ENCODE measurements at places on chromosomes 7 and 10.

- DNase-seq, result no peak
These were observed 13.6 kb downstream of the EIF4EBP2 start for GRCh38 chr10:70417568-70417967.

GRCh38 chr7:141014125-141014523, 628 bp downstream of the MRPS33 start:
- no peak for DNase-seq

- no peak for DNase-seq
These were observed 22.5 kb downstream of the ORC5 start for GRCh38 chr7:104185346-104185745.

GRCh38 chr10:71622616-71623015, 97.0 kb downstream of the C10orf105 start:
- DNase-seq, result no peak

- DNase-seq, result no peak
These were observed 121.8 kb upstream of the CAV2 start for GRCh38 chr7:116377721-116378120.

- DNase-seq, result no peak
These were observed 111.5 kb downstream of the PLXNA4 start for GRCh38 chr7:132464740-132465139.

GRCh38 chr10:107589081-107589480, 424.6 kb upstream of the SORCS1 start:
- no peak for DNase-seq

DNA sequence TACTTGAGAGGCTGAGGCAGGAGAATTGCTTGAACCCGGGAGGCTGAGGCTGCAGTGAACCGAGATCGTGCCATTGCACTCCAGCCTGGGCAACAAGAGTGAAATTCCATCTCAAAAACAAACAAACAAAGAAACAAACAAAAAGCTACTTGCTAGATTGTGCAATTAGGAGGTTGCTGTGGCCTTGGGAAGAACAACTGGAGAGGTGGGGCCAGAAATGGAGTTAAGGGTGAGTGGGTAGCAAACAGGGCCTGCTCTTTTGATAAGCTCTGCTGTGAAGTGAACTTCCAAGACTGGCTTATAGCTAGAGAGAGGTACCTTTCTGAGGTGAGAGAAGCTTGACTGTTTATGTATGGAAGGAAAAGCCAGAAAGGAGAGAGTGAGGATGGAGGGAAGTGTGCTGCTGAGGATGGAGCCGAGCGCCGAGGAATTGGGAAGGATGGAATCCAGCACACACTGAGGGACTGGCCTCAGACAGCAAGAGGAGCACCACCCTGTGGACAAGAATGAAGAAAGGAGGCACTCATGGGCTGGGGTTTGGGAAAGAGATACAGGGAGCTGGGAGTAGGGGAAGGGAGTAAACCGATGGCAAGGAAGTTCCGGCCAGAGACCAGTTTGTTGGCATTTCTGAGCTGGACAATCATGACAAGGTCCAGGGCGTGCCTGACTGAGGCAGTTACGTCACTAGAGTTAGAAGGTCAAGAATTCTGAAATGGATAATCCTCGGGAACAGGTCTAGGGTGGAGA, 7.0 kb upstream of the RPEL1 start:
- DNase-seq, result no peak

DNA sequence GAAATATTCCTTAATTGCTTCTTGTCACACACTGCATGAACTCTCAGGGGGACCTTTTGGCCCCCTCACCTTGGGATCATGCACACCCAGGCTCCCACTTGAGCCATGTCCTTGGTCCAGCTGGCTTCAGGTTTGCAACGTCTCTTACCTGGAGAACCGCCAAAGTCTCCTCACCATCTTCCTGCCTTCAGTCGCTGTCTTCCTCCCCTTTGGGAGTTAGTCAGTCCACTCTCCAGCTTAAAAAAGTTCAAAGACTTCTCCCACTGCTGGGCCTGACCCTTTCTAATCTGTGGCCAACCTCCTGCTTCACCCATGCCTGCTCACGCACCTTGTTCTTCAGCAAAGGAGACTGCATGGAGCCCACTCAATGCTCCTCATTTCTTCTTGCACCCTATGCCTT, 82.6 kb upstream of the LRRC4 start:
- no peak for DNase-seq

All from progenitor cell of endocrine pancreas (in vitro differentiated cells).